Suppressor macrophage treated with lipopolysaccharide for 4 hours (primary cell): ENCODE measurements at places on chromosomes 13 and 19.

- DNase-seq = no peak
These were observed 29.1 kb upstream of the DCLK1 start for GRCh38 chr13:36160297-36160696.

DNA sequence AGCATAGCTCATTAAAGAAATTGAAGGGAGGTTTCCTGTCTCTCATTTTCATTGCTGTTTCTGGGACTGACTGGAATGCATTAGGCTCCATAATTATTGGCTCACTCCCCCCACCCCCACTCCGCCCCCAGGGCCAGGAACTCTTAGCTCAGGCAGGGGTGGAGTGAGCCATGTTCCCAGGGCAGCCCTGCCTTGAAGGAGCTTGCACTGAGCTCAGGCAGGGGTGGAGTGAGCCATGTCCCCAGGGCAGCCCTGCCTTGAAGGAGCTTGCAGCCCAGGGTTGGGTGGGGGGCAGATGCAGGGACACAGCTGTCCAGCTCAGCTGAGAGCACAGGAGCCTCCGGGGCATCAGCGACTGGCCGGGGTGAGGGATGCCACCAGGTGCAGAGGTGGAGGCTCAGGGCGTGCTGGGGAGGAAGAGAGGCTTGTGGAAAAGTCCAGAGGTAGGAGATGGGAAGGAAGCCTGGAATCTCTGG, 39.1 kb upstream of the TFDP1 start:
- no peak for DNase-seq

DNA sequence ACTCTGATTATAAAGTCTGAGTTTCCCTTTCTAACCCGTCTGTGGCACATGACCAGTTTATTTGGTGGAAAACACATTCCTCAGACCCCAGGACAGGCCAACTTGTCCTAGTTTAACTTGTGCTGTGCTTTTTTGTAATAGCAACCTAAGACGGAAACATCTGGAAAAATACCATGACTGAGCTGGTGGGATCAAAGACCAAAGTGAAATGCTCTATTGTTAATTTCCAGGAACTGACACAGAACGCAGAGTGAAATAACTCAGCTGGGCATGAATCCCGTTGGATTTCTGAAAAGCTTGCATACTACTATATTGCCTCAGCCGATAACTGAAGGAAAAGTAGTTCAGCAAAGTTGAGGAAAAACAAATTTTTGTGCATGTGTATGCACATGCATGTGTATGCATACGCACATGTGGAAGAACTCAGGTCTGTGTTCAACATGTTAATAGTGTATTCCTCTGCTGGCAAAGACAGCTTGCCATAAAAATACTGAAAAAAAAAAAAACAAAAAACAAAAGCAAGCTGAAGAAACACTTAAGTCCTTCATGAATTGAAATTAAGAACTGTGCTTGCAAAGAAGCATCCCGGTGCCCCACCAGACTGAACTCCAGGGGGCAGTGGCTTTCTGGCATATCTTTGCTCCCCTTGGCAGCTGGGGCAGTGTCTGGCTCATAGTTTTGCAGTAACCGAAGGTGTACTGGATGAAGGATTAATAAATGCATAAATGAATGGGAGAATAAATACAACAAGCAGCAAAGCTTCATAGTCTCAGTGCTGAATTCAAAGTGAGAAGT, 187.8 kb downstream of the LHFPL6 start:
- no peak for DNase-seq

DNA sequence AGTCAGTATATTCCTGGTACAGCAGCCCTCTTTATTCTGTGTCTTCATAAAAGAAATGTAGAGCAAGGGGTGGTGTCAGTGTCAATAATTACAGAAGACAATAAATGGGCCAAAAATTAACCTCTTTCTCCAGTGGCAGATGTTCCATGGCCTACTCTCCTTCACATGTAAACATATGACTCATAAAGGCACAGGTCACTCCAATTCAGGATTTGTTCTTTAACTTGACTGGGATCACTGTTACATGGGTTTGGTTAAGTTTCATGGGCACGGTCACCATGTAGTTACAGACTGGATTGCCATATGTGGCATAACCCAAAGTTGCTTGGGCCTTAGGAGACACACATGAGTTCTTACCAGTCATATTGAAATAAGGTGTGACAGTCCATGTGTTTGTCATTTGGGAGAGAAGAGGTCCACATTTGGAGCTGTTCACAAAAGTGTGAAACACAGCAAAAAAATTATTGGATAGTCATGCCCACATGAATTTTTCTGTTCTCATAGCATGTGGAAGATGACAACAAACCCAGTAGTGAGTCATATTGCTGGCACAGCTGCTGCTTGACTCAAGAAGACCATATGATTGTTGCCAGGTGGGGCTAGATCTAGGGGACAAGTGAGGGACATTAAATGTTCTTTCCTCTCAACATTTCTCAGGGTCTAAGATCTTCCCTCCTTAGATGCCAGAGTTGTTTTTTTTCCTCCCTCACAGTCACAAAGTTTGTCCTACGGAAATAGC, 68.1 kb upstream of the HTR2A start:
- DNase-seq = peak; percentile 58
